ENCODE measurements at places on chromosomes 16 and 17.

DNA sequence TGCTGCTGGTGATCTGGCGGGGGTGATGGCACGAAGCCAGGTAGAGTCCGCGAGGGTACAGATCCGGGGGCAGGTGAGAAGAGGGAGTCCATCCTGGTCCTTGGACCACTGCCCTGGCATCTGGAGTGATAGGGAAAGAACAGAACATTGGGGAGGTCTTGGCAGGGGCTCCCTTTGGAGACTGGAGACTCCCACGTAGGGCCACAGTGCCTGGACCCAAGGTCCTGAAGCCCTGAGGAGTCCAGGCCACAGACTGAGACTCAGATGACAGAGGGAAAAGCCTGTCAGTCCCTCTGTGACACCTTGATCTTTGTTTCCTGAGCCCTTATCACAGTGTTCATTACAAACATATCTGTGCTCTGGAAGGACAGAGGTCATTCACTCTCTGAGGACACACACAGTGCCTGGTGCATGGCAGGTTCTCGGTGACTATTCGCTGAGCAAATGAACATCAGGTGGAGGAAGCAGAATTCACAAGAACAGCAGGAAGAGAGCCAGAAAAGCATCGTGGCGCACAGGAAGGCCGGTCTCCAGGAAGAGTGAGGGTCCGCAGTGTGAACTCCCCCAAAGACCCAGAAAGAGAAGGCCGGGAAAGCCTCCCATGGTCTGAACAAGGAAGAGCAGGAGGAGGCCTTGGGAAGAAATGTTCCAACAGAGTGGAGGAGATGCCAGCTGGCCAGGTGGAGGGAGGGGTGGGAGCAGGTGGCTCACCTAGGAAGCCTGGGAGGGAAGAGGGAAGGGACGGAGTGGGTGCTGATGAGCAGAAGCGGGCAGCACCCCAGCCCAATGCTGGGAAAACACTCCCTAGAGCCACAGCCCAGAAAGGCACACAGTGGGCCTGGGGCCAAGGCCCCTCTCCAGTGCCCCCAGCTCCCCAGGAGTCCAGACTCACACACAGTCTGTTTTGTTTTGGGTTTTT is 20.5 kb downstream of the PEMT start:
- no peak for DNase-seq

- no peak for DNase-seq
Observed at GRCh38 chr16:66881014-66881417, 701 bp downstream of the PDP2 start.

DNA sequence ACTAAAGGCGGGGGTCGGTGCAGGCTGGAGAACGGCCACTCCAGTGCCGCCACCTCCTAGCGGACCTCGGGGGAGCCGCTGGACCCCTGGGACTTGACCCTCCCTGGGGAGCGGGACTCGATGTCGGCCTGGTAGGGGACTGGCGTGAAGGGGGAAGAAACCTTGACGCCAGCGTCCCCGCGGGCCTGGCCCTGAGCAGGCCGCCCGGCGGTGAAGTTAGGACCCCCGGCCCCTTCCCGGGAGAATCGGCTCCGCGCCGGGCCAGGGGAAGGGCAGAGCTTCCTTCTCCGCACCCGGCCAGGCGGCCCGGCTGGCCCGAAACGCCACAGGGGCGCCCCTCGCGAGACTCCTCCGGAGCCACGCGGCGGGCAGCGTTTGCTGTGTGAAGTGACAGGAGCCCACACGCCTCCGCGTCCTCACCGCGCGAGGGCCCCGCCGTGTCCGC is 389 bp downstream of the DUS1L start:
- DNase-seq = peak; percentile 37

DNA sequence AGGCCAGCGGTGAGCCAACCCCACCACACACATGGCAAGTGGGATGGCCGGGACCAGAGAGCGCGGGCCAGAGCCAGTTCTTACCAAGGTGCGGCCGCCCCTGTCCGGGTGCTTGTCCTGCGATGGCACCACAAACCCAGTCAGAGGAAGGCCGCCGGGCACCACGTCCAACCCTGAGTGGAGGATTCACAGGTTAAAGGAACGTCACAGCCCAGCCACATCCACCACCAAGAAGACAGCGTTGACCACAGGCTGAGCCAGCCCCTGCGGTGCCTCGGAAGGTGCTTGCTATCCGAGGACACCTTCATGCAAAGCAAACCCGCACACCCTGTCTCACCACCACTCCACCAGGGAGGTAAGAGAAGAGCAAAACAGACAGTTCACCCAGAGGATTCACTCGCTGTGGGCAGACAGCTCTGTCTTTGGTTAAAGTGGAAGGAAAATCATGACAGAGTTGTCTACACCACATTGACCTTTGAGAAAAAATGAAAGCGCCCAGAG is 15.8 kb downstream of the SLX4 start:
- DNase-seq = no peak

DNA sequence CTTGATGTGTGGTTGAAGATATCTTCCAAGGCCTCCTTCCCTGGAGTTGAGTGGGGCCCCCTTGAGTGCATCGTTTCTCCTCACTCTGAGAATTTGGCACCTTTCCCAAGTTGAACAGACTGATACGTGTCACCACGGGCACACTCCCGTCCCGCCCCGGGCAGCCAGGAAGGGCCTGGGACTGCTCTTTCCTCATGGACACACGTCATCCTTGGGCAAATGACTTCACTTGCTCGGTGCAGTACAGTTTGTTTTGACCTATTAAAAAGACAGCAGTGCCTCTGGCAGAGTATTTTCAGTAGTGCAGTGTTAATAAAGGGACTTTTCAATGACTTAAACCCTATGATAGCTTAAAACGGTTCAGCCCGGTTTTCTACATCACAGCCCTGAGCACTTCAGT is 59.9 kb downstream of the SEC14L1 start:
- DNase-seq = no peak

DNA sequence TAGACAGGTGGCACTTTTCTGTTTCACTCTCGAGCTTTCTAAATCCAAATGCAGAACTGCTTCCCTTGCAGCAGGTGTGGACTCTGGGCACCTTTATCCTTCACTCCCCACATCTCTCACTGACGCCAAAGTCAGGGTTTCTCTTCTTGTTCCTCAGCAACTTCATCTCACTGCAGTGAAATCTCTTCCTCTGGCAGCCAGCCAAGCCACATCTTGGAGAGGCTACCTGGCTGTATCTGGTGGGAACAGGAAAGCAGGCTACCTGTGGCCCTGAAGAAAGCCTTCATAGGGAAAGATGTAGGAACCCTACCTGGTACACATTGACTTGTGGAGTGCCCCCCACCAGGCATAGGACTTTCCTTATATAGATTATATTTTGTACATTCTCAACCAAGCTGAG is 159.1 kb downstream of the UTP18 start:
- no peak for DNase-seq

GRCh38 chr17:64506201-64506575 is at the start of gene DDX5:
DDX5 (minus strand) TSS chr17:64506289; CDS start chr17:64506119, 170 bp downstream.
- peak; percentile 98 for DNase-seq

- DNase-seq = no peak
Observed at GRCh38 chr17:36523113-36523512, 11.6 kb downstream of the MYO19 start.

- DNase-seq = no peak
Observed at GRCh38 chr17:78038748-78039288, 80.3 kb downstream of the TNRC6C start.

- DNase-seq = peak; percentile 31
Observed at GRCh38 chr16:4193920-4194319, 48.0 kb downstream of the SRL start.

- DNase-seq = peak; percentile 71
Observed at GRCh38 chr16:66551348-66551759, 1.0 kb upstream of the CKLF start.

GRCh38 chr16:14371778-14372431 is 258.2 kb downstream of the PARN start:
- DNase-seq = no peak

- DNase-seq = peak; percentile 71
Observed at GRCh38 chr16:17177959-17178905, 292.5 kb downstream of the XYLT1 start.

DNA sequence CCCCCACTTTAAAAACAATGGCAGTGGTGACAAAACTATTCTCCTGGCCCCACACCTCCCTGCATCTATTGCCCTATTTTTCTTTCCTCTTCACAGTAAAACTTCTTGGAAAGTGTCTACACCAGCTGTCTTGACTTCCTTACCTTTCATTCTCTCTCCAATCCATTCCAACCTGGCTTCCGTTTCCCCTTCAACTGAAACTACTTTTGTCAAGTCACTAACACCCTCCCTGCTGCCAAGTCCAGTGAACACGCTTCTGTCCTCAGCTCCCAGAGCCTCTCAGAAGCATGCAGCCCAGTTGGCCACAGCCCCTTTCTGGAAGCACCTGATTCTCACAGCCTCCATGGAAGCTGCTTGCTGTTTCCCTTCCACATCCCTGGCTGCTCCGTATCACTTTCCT is 4.0 kb upstream of the SCN4A start:
- no peak for DNase-seq

DNA sequence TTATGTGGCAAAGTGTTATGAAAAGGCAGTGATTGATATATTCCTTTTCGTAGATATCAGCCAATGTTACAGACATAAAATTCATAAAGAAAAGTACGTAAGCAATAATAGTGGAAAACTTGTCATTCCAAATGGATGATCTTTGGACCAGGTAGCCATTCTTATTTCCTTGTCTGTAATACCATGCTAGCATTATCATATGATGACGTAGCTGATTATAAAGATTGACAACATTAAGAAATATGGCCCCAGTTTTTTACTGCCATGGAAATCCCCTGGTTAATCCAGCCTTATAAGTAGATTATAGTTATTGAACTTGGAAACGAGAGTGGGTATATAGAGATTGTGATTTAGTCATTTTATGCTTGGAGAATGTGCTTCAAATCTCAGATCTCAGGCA is 8.8 kb downstream of the TANC2 start:
- no peak for DNase-seq

DNA sequence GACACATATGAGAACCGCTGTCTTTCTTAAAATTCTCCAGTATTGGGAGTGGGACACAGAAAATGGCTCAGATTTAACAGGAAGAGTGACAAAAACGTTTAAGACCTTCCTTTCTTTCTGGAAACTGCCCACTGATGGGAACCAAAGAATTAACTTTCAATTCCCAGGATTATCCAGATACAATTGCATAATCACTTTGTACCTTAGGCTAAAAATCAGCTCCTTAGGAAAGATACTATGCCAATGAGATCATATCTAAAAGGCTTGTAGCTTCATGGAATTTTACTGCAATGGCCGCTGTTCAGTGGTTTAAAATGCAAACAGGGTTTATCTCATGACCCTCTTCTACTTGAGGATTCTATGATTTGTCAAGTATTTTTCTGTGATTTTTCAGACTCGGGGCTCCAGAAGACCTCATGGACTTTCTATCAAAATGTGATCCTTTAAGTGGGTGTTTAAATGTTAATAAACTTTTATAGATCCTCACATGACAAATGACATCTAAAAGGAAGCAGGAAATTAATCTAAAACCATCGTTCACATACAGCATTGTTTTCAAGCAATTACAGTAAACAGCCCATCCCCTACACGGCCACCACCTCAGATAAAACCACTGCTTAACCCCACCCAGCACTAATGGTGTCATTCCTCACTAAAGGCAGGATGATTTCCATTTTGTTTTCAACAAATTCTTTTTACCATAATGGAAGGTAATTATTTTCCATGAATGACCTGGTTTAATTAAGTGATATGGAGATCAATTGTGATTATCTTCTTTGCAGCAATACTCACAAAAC is 31.6 kb upstream of the ERN1 start:
- no peak for DNase-seq

DNA sequence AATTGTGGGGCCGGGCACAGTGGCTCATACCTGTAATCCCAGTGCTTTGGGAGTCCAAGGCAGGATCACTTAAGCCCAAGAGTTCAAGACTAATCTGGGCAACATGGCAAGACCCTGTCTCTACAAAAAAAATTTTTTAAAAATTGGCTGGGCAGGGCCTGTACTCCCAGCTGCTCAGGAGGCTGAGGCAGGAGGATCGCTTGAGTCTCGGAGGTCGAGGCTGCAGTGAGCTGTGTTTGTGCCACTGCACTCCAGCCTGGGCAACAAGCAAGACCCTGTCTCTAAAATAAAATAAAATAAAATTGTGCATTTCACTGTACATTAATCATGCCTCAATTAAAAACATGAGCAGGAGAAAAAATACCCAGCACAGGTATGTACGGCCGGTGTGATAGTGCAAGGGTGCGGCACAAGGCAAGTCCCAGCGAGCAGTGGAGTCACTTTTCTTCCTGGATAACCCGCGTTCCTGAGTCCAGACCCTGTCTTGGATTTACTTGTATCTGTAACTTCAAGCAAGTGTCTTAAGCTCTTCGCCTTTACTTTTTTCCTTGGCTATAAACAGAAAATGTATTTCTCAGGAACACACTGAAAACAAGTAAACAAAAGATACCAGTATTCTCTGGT is 11.4 kb downstream of the ZDHHC7 start:
- no peak for DNase-seq

DNA sequence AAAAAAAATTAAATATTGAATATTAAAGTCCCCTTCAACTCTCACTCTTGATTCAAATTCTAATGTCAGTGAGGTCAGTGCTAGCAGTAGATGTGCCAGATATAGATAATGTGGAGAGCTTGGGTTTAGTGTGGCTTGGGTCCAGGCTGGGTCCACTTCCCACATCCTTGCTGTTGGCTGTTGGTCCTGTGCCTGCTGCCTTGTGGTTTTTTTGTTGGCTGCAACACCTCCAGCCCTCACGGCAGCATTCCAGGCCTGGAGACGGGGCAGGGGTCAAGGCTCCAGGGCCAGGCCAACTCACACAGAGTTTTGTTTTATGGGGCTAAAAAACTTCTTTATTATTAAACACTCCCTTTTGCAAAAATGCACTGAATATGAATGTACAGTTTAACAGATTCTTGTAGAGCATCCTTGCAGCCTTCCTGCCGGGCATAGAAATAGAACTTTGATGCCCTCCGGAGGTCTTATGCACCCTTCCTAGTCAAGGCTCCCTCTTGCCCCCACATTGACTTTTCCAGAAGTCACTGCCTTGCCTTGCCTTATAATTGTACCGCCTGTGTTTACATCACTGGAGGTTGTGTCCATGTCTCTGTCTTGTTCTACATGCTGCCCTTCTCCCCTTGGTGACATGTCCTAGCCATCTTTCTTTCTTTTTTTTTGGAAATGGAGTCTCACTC is 25.5 kb upstream of the MYO15B start:
- no peak for DNase-seq

DNA sequence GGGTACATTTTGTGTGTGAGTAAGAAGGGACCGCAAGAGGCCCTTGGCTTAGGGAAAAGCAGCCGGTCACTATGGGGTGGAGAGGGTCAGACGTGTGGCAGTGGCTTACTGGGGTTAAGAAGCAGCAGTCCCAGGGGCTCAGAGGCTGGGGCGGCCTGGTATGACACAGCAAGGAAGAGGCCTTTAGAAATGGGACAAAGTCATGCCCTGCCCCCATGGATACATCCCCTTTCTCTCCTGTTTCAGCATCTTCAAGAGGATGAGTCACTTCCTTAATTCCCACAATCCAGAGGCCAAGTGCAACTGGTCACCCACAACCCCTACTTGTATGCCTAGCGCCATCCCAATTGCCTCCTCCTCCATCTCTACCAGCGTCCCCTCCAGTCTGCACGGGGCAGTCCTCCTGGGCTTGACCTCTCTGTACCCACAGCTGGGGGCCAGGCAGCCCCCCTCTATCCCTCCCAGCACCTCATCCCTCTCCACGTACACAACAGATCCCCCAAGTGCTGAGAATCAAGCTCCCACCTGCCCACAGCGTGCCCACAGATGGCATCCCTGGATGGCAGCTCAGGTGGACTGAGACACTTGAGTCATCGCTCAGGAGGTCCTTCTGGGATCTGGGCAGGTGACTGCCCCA is 6.9 kb upstream of the EFTUD2 start:
- DNase-seq = peak; percentile 77

GRCh38 chr16:54080524-54081008 is 206.0 kb downstream of the IRX3 start:
- no peak for DNase-seq

Measured in inflammatory macrophage treated with lipopolysaccharide for 4 hours (primary cell).